ENCODE measurements at places on chromosomes 2 and 18. TPM values are rescaled to one million over a fixed set of nuclear protein-coding genes. Genes with fewer than 3 reads are reported as not detected.

- H3K27ac ChIP-seq = no peak overlapping the region
- DNase-seq = no peak
- no peaks in the 10 kb centered on the region for H3K27me3 ChIP-seq
- H3K4me1 ChIP-seq = no peaks in the 10 kb centered on the region
These were observed 32.1 kb upstream of the SH3BP4 start for GRCh38 chr2:234919711-234920110.

GRCh38 chr18:44791520-44791919 lies 110.8 kb downstream of the SETBP1 start:
- no peak overlapping the region for H3K4me3 ChIP-seq
- no peaks in the 10 kb centered on the region for H3K36me3 ChIP-seq
- H3K27ac ChIP-seq = peak overlapping the region; percentile 78
- peaks cover 19% of the 10 kb centered on the region for H3K4me1 ChIP-seq
- peak; percentile 65 for DNase-seq
- no peaks in the 10 kb centered on the region for H3K27me3 ChIP-seq

- H3K4me1 ChIP-seq = no peaks in the 10 kb centered on the region
- no peak overlapping the region for H3K4me3 ChIP-seq
- DNase-seq = no peak
- no peak overlapping the region for H3K27ac ChIP-seq
- H3K36me3 ChIP-seq = no peaks in the 10 kb centered on the region
These were observed 4.7 kb downstream of the NBAS start for GRCh38 chr2:15556311-15556930.

GRCh38 chr18:24987303-24988252 lies 364.4 kb downstream of the ZNF521 start:
- no peak overlapping the region for H3K4me3 ChIP-seq
- H3K27ac ChIP-seq = peak overlapping the region; percentile 66
- no peaks in the 10 kb centered on the region for H3K36me3 ChIP-seq

GRCh38 chr2:34875091-34875745 lies 1276.1 kb upstream of the FAM98A start:
- no peak overlapping the region for H3K4me3 ChIP-seq
- H3K36me3 ChIP-seq = no peaks in the 10 kb centered on the region
- H3K27me3 ChIP-seq = no peaks in the 10 kb centered on the region
- DNase-seq = no peak

GRCh38 chr2:190497428-190497827 lies 37.1 kb downstream of the NEMP2 start:
- no peak overlapping the region for H3K4me3 ChIP-seq
- no peaks in the 10 kb centered on the region for H3K4me1 ChIP-seq
- no peaks in the 10 kb centered on the region for H3K36me3 ChIP-seq
- no peak for DNase-seq
- no peaks in the 10 kb centered on the region for H3K27me3 ChIP-seq

DNA sequence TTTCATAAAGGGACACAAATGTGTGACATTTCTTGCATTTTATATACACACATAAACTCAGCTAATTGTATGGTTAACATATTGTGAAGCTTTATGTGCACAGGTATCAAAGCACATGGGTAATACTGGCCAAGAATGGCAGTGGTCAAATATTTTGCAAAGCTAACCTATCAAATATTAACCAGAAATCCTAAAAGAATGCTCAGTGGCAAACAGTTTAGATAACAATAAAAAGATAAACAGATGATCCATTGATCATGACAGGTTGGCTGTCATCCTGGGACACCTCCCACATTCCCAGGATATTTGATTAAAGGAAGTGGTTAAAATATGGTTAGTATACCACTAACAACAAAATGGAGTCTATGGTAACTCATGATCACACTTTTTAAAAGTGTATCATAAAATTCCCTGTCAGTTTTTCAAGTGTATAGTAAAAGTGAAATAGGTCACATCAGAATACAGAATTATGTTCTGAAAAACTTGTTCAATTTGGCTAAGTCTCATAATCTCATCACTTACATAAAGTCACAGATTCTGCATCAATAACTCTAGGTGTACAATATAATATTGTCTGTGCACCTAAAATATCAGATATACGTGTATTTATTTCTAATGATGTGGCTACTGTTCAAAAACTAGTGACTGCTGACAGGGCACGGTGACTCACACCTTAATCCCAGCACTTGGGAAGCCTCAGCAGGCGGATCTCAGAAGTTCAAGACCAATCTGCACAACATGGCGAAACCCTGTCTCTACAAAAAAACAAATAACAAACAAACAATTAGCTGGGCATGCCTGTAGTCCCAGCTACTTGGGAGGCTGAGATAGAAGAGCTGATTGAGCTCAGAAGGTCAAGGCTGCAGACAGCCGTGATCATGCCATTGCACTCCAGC lies 48.9 kb downstream of the CDH2 start:
- no peaks in the 10 kb centered on the region for H3K4me1 ChIP-seq
- H3K4me3 ChIP-seq = no peak overlapping the region
- no peaks in the 10 kb centered on the region for H3K36me3 ChIP-seq
- no peak overlapping the region for H3K27ac ChIP-seq

DNA sequence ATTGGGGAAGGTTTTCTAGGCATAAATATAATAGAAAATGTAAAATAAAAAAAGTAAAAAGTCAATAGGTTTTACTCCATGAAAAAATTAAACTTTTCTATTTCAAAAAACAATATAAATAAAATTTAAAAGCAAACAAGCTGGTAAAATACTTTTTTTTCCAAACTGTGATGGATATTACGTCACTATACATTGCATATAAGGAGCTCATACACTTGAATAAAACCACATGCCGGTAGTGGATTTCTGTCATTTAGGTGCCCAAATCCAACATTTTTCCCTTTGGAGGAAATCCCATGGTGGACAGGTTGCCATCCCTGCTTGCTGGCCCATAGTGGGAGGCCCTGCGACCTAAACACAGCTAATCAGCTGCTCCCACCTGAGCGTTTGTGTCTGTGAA lies 289.4 kb upstream of the HNRNPA3 start:
- no peaks in the 10 kb centered on the region for H3K4me1 ChIP-seq
- H3K4me3 ChIP-seq = no peak overlapping the region
- no peaks in the 10 kb centered on the region for H3K27me3 ChIP-seq

UPP2 gene
- 0.28 TPM for total RNA-seq

SCYGR4 gene
- not detected for total RNA-seq

- H3K4me3 ChIP-seq = no peak overlapping the region
- no peak for DNase-seq
- no peaks in the 10 kb centered on the region for H3K27me3 ChIP-seq
- no peaks in the 10 kb centered on the region for H3K36me3 ChIP-seq
- H3K4me1 ChIP-seq = no peaks in the 10 kb centered on the region
These were observed 91.0 kb downstream of the CSRNP3 start for GRCh38 chr2:165560377-165560988.

DNA sequence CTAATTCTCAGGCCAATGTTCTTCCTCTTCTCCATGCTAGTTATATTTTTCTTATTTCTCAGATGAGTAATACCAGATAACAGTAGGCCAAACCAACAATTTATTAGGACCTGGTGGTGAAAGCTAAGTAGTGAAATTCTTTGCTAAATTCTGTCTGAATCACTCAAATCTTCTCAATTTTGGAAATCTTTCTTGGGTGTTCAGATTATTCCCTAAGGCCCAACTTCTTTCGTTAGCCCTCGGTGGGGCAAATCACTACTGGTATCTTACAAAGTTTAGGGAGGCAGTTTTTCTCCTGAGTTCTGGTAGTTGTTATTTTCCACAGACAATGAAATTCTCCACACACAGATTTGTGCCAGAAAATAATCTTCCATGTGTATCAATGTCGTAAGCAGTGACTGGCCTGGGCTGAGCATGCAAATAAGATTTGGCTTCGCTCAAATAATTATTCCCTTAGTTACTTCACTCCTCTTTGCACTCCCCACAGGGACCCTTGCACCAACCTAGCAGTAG lies 443.5 kb upstream of the SLC14A2 start:
- H3K4me1 ChIP-seq = no peaks in the 10 kb centered on the region
- H3K27ac ChIP-seq = peak overlapping the region; percentile 57
- no peaks in the 10 kb centered on the region for H3K27me3 ChIP-seq

DNA sequence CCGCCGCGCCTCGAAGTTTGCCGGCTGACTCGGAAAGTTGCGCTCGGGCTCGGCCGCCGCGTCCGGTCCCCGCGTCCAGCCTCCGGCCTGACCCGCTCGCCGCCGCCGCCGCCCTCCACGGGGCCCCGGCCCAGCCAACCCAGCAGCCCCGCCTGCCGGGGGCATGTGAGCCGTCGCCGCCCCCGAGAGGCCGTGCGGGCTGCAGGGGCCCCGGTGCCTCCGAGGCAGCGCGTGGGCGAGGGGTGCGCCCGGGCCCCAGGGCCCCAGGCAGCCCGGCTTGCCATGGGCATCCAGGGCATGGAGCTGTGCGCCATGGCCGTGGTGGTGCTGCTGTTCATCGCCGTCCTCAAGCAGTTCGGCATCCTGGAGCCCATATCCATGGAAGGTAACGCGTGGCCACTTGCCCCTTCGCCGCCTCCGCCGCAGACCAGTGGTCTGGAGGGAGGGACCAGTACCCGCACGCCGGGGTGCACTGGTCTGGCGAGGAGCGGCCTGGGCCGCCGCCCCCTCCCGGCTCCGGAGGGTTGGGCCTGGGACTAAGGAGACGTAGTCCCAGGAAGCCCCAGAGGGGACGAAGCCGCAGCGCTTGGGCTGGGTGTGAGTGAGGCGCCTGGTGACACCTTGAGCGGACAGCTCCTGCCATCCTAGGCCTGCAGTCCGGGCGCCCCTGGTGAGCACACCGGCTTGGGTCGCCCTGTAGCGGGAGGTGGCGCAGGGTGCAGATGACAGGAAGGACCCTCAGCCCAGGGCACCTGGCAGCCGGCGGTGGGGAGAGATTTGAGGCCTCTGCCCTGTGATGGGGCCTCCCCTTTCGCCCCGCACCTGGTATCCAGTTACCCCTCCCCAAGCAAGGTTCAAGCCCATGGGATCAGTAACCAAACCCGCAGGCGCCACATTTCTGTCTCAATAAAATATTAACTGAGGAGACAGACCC lies 49.9 kb downstream of the KCNIP3 start:
- H3K27ac ChIP-seq = peak overlapping the region; percentile 83
- no peaks in the 10 kb centered on the region for H3K27me3 ChIP-seq
- H3K4me3 ChIP-seq = peak overlapping the region; percentile 30
- no peaks in the 10 kb centered on the region for H3K36me3 ChIP-seq

DNA sequence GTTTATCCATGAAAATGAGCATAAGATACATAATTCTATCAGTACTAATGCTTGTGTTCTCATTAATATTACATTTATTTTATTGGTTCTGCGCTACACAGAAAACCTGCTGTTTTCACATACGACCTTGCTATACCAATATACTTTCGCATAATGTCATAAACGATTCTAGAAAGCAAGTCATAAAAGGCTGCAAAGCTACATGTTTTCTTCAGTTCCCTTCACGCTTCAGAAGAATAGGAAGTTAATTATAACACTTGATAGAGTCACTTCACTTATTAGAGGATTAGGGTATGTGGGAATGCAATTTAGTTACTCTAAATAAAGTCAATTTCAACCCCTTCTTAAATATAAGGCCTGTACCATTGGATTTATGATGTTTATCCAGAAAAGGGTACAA lies 29.0 kb downstream of the PSME4 start:
- no peaks in the 10 kb centered on the region for H3K27me3 ChIP-seq
- H3K4me3 ChIP-seq = no peak overlapping the region
- no peaks in the 10 kb centered on the region for H3K36me3 ChIP-seq
- no peak for DNase-seq

DNA sequence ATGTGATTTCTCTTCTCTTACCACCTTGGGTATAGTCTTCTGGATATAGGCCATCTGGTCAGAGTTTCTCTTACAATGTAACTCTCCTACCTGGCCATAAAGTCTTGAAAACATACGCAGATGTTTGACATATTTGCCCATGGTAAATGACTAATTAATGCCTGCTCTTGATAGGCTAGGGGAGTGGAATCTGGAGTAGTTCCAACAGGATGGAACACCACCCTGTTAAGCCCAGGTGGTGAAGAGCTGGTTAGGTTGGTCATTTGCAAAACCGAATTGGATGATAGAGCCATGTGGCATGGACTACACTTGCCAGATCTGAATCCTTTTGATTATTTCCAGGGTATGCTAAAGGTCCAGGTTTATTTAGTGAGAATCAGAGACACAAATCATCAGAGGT lies 36.5 kb downstream of the HADHB start:
- H3K4me3 ChIP-seq = no peak overlapping the region
- no peaks in the 10 kb centered on the region for H3K4me1 ChIP-seq
- no peaks in the 10 kb centered on the region for H3K27me3 ChIP-seq
- no peaks in the 10 kb centered on the region for H3K36me3 ChIP-seq
- no peak overlapping the region for H3K27ac ChIP-seq
- DNase-seq = no peak
